ENCODE measurements at places on chromosomes 7 and 10. TPM values are rescaled to one million over a fixed set of nuclear protein-coding genes. Genes with fewer than 3 reads are reported as not detected.

DNA sequence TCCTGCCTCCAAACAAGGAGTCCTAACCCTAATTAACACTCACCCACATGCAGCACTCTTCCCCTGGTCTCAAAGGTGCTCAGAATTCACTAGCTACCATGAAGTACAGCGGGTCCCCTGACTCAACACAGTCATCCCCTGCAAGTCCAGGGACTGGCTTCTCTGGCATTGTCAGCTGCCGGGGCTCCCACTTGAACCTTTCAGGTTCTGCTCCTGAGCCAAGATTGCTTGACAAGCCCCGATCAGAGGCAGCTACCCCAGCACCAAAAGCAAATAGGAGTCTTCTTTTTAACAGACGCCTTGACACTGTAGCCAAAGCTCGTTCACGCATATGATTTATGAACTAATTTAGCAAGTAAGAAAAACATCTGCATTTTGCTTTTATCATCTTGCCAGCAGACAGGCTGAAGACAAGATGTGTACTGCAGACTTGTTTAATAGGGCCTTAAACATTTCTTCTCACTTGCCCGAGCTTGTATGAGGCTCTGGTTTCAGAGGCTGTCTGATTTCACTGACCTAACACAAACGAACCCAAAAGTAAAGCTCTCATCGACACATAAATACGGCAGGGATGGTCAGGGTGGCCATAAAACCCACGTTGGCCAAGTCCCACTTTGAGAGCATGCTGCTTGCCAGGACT lies 67.6 kb upstream of the ADAM12 start:
- DNase-seq: peak; percentile 52

- no peak for DNase-seq
These were observed 64.0 kb downstream of the BBS9 start for GRCh38 chr7:33193308-33193864.

Gene TMEM225B
- total RNA-seq: 0.43 TPM

Gene CNPY1
- total RNA-seq: not detected

DNA sequence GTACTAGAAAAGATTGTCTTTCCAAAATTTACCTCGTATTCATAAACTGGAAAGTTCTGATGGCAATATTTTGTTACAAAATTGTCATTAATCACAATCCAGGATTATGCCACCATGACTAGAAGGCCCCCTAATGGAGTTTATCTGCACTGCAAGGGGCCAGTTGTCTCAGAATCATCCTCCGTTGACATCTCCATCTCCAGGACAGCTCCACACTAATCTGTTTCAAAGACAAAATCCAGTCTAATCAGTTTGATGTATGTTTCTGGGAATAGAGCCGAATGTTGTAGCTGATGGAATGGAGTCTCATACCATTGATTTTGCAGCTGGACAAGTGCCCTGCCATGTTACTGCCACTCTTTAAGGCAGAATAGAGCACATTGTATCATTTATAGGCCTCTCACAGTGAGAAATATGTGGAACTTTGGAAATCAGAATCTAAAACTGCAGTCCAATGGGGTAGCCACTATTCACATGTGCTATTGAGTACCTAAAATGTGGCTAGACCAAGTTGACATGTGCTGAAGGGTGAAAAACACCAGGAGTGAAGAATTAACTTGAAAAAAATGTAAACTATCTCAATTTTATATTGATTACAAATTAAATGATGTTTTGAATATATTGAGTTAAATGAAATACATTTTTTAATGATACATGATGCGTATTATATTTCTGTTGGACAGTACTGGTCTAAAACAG lies 38.3 kb upstream of the TOMM7 start:
- peak; percentile 12 for DNase-seq

- DNase-seq: no peak
These were observed 5.8 kb upstream of the AGMO start for GRCh38 chr7:15567652-15568051.

- DNase-seq: no peak
These were observed 859 bp upstream of the SMC3 start for GRCh38 chr10:110566472-110567200.

Gene CYP3A4
- total RNA-seq: not detected

Gene CUEDC2
- total RNA-seq: 51.0 TPM

- no peak for DNase-seq
These were observed 40.2 kb downstream of the CXCL12 start for GRCh38 chr10:44344727-44345126.

Gene HOXA4
- 0.97 TPM for total RNA-seq

Gene CTBP2
- 84.7 TPM for total RNA-seq

GRCh38 chr7:67595431-67596180 lies 599.0 kb downstream of the TYW1 start:
- DNase-seq: no peak

Gene MRLN
- total RNA-seq: not detected

GRCh38 chr10:129971381-129972144 lies 7.5 kb upstream of the EBF3 start:
- peak; percentile 26 for DNase-seq

Data from fibroblast of villous mesenchyme (primary cell).